ENCODE measurements at places on chromosomes 4 and X.

DNA sequence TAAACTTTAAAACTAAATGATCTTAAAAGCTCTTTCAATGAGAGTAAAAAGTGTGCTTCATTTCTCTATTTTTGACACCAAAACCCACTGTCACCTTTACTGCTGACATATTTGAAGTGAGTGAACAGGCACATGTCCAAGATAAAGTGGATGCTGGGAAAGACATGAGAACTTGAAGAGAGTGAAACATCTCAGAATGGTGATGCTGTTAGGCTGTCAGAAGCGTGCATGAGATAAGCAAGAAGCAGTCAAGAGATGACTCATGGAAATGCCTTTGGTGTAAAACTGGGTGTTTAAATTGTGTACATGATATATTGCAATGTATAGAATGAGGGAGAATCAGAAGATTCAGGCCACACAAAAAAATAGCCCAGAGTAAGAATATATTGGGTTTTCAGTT is 21.8 kb upstream of the GBA3 start:
- no peak for DNase-seq

DNA sequence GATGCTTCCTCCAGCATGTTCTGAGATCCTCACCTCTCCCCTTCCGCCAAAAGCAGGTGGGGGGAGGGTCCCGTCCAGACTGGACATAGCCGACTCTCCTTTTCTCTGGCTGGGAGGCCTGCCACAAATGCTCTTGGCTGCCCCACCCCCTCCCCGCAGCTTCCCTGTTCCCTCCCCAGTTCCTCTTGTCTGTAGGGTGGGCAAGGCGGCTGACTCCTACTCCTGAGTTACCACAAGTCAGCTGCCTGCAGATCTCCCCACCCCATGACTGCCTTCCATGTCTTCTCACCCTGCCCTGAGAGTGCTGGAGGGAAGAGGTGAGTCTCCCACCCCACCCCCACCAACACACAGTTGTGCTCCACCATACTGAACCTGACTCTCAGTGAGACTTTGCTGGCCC is 2.9 kb downstream of the ATP6AP1 start:
- DNase-seq = no peak

DNA sequence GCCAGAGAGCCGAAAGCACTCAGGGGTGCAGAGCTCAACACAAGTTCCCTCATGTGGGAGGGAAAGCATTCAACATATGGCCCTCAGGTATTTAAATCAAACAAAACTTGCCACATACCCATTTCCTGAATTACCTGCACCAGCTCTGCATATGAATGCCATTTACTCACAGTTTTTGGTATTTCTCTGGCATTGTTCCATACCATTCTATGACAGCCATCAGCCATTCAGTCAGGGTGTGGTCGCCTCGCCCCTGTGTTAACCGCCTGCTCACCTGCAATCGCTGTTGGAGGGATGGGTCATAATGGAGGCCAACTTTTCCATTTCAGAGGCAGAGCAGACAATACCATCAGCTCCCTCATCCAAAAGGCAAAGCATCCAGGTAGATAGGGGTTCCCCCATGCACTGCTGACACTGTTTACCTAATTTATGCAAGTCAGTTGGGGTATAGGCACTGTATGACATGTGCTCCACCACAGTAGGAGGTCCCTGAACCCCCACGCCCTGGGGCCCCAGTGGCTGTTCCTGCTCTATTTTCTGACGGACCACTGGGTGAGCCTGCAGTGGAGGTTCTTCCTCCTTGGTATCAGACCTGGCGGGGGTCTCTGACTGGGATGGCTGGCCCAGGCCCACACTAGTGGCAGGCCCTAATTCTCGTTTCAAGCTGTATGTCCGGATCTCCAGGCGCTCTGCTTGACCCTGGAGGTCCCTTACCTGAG is 227.1 kb downstream of the ADGRL3 start:
- no peak for DNase-seq

DNA sequence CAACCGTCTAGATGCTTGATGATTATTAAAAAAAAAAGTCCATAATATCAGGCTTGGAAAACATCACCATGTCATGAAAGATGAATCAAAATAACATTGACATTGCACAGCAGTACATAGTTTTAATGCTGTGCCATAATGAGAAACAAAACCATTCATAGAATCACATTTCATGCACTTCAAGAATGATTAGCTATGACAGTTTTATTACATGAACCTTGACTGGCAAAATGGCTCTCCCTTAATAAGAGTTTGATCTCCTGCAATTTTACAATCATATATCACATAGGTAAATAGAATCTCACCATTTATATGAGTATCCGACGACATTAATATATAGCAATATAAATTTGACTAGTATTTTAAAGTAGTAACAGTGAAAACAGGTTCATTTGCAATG is 49.8 kb downstream of the TECRL start:
- no peak for DNase-seq

DNA sequence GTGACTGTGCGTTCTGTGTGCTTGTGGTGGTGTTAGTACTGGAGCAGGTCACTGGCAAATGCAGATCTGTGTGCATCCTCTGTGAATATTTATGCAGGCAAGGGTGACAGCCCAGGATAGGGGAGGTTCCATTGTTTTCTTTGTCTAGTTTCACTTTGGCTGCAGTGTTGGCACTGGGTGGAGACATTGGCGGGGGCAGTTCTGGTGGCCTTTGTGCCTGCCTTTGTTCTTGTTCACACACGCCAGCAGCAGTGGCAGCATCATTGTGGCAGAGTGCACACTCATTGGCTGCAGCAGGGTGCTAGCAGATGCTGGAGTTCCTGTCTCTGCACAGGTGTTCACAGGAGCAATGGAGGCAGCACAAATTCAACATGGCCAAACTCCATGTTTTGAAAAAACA is 495.3 kb downstream of the UBE2NL start:
- DNase-seq = no peak

- no peak for DNase-seq
Observed at GRCh38 chr4:54992266-54992665, 133.1 kb downstream of the KDR start.

GRCh38 chr4:164304101-164304639 is 449.8 kb upstream of the SMIM31 start:
- DNase-seq = no peak

DNA sequence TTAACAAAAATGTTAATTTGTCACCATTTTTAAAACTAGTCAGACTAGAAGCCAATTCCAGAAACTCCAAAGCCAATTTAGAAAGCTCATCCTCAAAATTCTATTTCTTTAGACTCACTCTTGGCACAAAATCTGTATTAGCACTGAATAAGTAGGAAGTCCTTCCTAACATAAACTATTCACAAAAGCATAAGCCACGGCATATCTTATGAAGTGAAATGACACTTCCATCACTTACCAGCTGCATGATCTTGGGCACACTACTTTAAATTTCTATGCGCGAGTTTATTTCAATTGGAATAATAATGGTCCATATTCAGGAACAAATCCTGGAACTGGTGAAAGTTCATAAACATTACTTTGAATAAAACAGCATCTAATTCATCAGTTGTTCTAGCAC is 1544.0 kb downstream of the TECRL start:
- no peak for DNase-seq

- no peak for DNase-seq
Observed at GRCh38 chr4:10061650-10062415, 40.5 kb upstream of the SLC2A9 start.

DNA sequence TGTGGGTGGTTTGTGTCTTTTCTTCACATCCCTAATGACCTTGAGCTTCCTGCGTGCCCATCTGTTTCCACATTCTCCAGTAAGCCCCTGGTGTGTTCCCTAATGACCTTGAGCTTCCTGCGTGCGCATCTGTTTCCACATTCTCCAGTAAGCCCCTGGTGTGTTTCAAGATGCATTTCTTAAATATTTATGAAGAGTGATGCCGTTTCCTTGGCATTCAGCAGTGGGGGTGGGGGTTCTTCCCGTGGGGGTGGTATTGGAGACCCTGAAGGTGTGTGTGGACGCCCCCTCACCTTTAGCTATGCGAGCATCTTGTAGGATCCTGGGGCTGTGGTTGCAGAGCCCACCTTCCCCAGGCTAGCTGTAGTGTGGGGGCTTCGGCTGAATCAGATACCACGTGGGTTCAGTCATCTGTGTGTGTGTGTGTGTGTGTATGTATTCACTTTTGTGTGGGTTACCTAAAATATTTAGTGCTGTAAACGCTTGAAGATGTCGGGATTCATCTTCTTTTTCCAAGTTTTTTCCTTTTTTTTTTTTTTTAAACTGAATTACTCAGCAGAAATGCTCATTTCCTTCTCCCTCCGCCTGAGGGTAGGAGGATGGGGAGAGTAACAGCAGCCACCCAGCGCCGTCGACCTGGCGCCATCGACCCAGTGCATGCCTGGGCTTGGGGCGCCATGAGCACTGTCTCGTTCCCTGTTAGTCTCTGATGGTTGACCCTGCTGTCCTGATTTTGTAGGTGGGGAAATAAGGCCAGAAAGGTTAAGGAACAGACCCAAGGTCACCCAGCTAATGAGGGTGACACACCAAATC is 9.9 kb downstream of the NSG1 start:
- no peak for DNase-seq

DNA sequence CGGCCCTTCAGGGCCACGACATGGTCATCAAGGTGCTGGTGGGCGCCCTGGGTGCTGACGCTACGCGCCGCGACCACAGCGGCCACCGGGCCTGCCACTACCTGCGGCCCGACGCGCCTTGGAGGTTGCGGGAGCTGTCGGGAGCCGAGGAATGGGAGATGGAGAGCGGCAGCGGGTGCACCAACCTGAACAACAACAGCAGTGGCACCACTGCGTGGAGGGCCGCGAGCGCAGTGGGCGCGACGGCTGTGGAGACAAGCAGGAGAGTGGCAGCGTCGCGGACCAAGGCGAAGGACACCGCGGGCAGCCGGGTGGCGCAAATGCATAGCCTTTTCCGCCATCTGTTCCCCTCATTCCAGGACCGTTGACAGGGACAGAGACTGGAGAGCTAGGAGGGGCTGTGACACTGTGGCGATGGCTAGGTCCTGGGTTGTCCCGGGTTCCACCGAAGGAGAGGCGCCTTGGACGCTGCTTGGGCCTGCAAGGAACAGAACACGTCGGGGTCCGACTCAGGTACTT is 919 bp downstream of the SOWAHD start:
- DNase-seq = no peak

DNA sequence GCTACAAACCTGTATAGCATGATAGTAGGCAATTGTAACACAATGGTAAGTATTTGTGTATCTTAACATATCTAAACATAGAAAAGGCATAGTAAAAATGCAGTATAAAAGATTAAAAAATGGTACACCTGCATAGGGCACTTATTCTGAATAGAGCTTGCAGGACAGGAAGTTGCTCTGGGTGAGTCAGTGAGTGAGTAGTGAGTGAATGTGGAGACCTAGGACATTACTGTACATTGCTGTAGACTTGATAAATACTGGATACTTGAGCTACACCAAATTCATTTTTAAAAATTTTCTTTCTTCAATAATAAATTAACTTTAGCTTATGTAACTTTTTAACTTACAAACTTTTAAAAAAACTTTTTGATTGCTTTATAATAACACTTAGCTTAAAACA is 68.2 kb upstream of the MAML3 start:
- DNase-seq = no peak

- DNase-seq = no peak
Observed at GRCh38 chr4:100289946-100290345, 99.7 kb upstream of the DDIT4L start.

DNA sequence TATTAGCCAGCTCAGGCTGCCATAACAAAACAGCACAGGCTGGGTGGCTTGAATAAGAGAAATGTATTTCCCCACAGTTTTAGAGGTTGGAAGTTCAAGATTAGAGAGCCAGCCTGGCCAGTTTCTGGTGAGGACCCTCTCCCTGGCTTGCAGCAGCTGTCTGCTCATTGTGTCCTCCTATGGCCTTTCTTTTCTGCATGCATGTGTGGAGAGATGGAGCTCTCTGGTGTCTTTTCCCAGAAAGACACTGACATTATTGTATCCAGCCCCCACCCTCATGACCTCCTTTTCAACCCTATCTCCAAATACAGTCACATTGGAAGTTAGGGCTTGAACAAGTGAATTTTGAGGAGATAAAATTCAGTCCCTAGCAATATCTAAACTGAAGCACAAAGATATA is 263.8 kb upstream of the PABPC4L start:
- no peak for DNase-seq

- no peak for DNase-seq
Observed at GRCh38 chr4:134024251-134024650, 177.3 kb downstream of the PABPC4L start.

DNA sequence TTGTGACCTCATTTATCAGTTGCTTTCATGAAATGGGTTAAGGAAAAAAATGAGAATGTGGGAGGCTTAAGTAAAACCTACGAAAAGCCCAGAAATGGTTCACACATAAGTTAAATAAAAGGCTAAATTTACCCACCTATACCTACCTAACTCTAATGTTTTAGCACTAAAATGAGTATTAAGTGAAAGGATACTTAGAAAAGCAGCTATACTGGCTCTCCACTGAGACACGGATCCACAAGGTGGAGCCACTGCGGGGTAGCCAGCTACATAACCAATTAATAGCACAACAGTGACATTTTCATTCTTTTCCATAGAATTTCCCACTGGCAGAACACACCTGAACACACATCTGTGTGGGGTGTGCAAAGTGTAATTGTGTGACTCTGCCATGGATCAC is 101.9 kb downstream of the MAML3 start:
- DNase-seq = no peak

GRCh38 chr4:24922416-24922815 is 9.6 kb upstream of the CCDC149 start:
- no peak for DNase-seq

DNA sequence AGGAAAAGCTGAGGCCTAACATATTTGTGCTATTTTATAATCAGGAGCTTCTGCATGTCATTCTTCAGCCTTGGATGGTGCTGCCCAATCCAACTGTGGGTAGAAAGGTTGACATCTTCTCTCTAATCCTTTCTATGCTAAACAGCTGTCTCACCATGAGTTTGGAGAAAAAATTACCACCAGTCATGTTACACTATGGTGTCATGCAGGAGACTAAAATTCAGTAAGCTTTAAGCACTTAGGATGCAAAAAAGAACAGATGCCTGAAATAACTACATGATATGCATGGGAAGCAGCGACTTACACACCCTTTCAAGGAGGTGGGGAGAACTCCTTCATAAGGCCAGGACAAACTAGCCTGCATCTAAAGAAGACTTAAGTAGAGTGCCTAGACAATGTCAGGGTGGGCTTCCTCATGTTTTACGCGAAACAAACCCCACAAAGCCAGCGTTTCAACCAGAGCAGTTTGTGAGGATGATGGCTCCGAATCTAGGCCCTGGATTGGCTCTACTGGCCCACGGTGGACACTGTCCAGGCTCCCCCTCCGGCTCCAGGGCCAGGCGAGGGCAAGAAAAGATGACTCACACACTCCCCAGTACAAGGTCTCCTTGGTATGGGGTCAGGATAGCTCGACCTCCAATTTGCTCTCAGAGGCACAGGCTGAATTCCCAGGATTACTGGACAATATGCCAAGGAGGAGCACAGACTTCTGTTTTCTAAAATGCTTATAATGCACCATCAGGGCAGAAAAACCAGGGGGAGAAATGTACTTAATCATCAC is 45.1 kb downstream of the STX18 start:
- no peak for DNase-seq

GRCh38 chr4:38030023-38030422 is 69.8 kb downstream of the PTTG2 start:
- DNase-seq = no peak

- DNase-seq = no peak
Observed at GRCh38 chr4:146960634-146961033, 15.0 kb upstream of the TTC29 start.
